ENCODE measurements at places on chromosomes 5 and 9.
A peak's percentile ranks its signal among the peaks of the same experiment; 100 is the strongest.

GRCh38 chr5:14708551-14708950 lies 44.0 kb downstream of the OTULIN start:
- DNase-seq, result no peak

DNA sequence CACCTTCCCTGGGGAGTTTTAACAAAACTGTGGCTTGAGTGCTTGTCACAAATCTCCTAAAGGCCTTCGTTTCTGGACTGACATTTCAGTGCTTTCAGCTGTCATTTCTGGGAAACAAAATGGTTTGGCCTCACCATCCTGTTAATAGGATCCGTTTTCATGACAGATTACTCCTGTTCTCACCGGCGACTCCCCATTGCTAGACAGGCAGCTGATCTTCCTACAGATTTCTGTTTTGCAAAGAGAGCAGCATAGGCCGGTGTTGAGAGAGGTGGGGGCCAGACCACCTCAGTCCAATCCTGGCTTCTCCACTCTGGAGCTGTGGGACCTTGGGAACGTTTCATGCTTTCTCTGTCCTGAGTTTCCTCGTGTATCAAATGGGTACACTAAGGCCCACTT lies 75.5 kb upstream of the OTULINL start:
- no peak for DNase-seq

DNA sequence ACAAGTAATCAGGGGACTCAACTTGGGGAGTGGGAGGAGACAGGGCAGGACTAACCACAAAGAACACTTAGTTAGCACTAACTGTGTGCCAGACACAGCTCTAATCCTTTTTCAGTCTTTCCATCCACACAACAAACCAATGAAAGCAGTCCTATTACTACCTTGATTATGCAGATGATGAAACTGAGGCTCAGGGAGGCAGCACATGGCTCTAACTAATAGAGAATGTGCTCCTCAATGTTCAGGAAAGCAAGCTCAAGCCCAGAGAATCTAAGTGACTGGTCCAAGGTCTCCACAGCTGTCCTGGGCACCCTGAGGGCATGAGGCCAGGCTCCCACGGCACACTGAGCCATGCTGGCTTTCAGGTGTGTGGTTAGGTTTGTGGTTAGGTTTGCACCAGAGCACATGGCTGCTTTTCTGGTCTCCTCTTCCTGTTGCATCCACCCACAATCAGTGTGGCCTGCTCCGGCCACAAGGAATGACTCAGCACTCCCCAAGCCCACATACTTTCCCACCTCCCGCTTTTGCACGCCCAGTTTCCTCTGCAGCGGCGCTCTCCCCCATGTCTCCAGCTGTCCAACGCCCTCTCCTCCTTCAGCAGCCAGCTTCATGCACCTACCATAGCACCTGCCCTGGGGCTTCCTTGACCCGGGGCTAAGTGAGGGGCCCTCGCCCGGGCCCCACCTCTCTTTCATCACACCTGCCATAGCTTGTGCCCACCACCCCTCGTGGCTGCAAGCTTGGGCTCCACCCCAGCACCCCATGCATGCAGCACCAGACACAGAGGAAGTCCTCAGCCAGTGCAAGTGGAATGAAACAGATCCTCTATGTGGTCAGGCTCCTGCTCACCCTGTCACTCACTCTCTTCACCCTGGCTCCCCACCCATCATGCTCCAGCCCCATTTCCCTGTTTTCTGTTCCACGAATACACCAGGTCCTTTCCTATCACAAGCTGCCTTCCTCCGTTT lies 133.1 kb downstream of the GABBR2 start:
- DNase-seq, result peak; percentile 96

DNA sequence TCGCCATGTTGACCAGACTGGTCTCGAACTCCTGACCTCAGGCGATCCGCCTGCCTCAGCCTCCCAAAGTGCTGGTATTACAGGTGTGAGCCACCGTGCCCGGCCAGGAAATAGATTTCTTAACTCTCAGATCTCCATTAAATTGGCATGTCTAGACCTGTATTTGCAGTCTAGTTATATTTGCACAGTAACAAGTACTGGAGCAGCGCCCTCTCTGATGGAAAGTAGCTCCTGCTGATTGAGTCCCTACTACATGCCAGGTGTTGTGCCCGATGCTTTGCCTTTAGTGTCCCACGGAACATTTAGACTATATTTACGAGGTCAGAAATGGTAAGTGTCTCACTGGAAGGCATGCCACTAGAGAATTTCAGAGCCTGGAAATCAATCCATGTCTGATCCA lies 15.8 kb upstream of the TMED9 start:
- no peak for DNase-seq

DNA sequence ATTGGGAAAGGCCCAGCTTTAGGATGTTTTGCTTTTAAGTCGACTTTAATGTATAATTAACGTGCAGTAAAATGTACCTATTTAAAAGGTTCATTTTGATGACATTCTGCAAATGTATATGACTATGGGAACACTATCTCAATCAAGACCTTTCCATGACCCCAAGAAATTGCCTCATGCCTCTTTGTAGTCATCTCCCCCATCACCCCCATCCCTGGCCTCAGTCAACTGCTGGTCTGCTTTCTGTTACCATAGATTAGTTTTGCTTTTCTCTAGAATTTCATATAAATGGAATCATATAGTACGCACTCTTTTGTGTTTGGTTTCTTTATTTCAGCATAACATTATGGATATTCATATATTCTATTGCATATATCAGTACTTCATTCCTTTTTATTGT lies 80.7 kb upstream of the C9orf72 start:
- no peak for DNase-seq

DNA sequence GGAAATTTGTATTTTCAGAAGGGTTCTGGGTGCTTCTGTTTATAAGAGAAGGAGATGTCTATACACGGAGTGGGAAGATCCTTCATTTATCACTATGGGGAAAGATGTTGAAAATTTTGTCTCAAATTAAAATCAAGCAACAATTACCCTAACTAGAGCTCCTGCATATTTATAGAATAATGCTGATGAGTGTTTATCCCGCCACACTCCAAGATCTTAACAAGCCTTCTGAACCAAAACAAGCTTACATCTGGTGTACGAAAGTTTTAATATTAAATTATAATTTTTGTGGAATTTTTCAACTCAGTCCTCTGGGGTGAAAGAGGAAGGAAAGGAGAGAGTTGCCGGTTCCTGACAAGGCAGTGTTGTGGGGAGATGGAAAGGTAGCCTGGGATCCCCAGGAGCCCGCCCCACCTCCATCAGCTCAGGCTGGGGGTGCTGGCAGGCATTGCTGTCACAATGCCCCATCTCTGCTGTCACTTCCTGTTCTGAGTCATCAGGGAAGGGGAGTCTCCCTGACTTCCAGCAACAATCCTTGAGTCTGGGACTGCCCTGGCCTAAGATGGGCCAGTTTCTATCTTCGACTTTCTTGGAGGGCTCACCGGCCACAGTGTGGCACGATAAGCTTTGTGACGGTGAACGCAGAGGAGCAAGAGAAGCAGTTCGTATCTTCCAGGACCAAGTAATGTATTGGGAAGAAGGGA lies 64.5 kb downstream of the ERAP1 start:
- DNase-seq, result no peak

GRCh38 chr9:27538647-27539046 lies 9.0 kb upstream of the MOB3B start:
- DNase-seq, result no peak

GRCh38 chr9:89448381-89448780 lies 49.5 kb downstream of the SEMA4D start:
- DNase-seq, result no peak

- peak; percentile 96 for DNase-seq
Measured at GRCh38 chr5:124583469-124584350, 162.7 kb downstream of the ZNF608 start.

Data from common myeloid progenitor, CD34-positive (primary cell).